Sigmoid colon (tissue), 7 donors: ENCODE measurements at places on chromosomes 3 and 15. TPM values are rescaled to one million over a fixed set of nuclear protein-coding genes. Genes with fewer than 3 reads are reported as not detected.

NRG4 gene
- not detected for total RNA-seq

- H3K4me1 ChIP-seq = no peaks in the 10 kb centered on the region
- no peak overlapping the region for H3K4me3 ChIP-seq
- H3K27me3 ChIP-seq = no peaks in the 10 kb centered on the region
Observed at GRCh38 chr15:87648278-87648677, 608.3 kb downstream of the NTRK3 start.

- DNase-seq = no peak
- H3K27me3 ChIP-seq = no peaks in the 10 kb centered on the region
- H3K4me1 ChIP-seq = no peaks in the 10 kb centered on the region
- H3K36me3 ChIP-seq = no peaks in the 10 kb centered on the region
- no peak overlapping the region for H3K4me3 ChIP-seq
Observed at GRCh38 chr3:90032980-90033641, 925.7 kb downstream of the EPHA3 start.

C3orf20 gene
- not detected for total RNA-seq

CASR gene
- 0.14 TPM for total RNA-seq

ITIH1 gene
- not detected for total RNA-seq

DNA sequence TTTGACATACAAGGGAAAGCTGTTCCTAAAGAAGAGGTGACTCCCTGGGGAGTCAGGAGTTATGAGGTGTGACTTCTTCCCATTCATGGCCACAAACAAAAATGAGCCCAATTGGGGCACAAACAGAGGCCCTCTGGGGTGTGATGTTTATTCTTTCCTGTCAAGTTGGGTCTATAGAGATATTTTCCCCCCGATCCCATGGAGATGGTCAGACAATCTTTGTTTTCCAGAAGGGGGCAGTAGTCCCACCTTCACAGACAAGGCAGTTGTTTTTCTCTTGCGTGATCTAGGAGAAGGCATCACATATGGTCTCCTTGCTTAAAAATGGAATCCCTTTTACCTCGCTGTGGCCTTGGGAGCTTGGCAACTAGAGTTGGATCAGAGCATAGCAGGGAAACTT lies 110.3 kb downstream of the MFSD1 start:
- no peaks in the 10 kb centered on the region for H3K27me3 ChIP-seq
- no peaks in the 10 kb centered on the region for H3K4me1 ChIP-seq
- H3K36me3 ChIP-seq = no peaks in the 10 kb centered on the region

GRCh38 chr3:140929446-140929845 lies 12.2 kb upstream of the SLC25A36 start:
- no peaks in the 10 kb centered on the region for H3K36me3 ChIP-seq
- no peaks in the 10 kb centered on the region for H3K4me1 ChIP-seq
- H3K4me3 ChIP-seq = no peak overlapping the region
- no peaks in the 10 kb centered on the region for H3K27me3 ChIP-seq
- no peak overlapping the region for H3K27ac ChIP-seq
- no peak for DNase-seq

DNA sequence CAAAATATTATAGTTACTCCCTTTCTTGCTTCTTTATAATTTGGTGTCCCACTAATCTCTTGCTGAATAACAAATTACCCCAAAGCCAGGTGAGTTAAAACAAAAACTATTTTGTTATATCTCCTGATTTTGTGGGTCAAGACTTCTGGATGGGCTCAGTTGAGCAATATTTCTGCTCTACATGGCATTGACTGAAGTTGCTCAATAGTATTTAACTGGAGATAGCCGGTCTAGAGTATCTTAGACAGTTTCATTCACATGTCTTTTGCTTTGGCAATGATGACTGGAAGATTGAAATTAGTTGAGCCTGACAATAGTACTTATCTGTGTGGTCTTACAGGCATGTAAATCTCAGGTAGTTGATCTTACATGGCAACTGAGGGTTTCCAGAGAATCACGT lies 51.0 kb upstream of the TP63 start:
- H3K27me3 ChIP-seq = no peaks in the 10 kb centered on the region
- DNase-seq = no peak
- H3K4me1 ChIP-seq = no peaks in the 10 kb centered on the region
- no peaks in the 10 kb centered on the region for H3K36me3 ChIP-seq
- H3K4me3 ChIP-seq = no peak overlapping the region

DNA sequence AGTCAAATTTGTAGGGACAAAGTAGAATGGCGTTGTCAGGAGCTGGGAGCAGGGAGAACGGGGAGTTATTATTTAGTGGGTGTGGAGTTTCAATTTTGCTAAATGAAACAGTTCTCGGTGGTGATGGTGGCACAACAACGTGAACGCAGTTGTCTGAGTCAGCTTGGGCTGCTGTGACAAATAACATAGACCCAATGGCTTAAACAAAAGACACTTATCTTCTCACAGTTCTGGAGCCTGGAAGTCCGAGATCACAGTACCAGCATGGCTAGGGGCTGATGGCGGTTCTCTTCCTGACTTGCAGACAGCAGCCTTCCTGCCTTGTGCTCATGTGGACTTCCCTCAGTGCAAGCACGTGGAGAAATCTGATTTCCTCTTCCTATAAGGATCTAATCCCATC lies 90.2 kb downstream of the CHSY1 start:
- no peak overlapping the region for H3K27ac ChIP-seq
- DNase-seq = peak; percentile 28
- no peaks in the 10 kb centered on the region for H3K4me1 ChIP-seq
- no peak overlapping the region for H3K4me3 ChIP-seq
- H3K27me3 ChIP-seq = no peaks in the 10 kb centered on the region

GRCh38 chr15:81865850-81866537 lies 179.8 kb downstream of the MEX3B start:
- no peaks in the 10 kb centered on the region for H3K4me1 ChIP-seq
- no peaks in the 10 kb centered on the region for H3K27me3 ChIP-seq
- no peaks in the 10 kb centered on the region for H3K36me3 ChIP-seq
- H3K27ac ChIP-seq = no peak overlapping the region
- no peak overlapping the region for H3K4me3 ChIP-seq

GRCh38 chr3:128344052-128344735 lies 122.5 kb downstream of the DNAJB8 start:
- peak; percentile 36 for DNase-seq
- H3K4me1 ChIP-seq = no peaks in the 10 kb centered on the region
- no peak overlapping the region for H3K27ac ChIP-seq
- no peaks in the 10 kb centered on the region for H3K27me3 ChIP-seq

GRCh38 chr3:36941658-36942057 lies 3.2 kb downstream of the TRANK1 start:
- H3K27me3 ChIP-seq = no peaks in the 10 kb centered on the region
- no peak overlapping the region for H3K4me3 ChIP-seq
- DNase-seq = no peak
- no peaks in the 10 kb centered on the region for H3K36me3 ChIP-seq
- peaks cover 10% of the 10 kb centered on the region for H3K4me1 ChIP-seq

DNA sequence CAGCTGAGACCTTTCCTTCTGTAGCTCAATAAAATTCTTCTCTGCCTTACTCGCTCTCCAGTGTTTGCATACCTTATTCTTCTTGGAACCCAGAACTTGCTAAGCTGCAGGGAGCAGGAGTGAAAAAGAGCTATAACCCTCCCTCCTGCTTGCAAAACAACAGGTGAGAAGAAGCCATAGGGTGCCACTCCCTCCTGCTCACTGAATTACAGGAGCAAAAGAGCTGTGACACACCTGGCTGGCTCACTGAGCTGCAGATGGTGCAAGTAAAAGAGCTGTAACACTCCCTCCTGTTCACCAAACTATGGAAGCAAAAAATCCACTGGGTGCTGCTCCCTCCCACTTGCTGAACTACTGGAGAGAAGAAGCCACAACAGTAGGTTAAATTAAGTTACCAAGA lies 44.2 kb upstream of the C2CD4B start:
- no peaks in the 10 kb centered on the region for H3K27me3 ChIP-seq
- H3K4me1 ChIP-seq = no peaks in the 10 kb centered on the region
- no peak for DNase-seq
- H3K36me3 ChIP-seq = no peaks in the 10 kb centered on the region
- no peak overlapping the region for H3K4me3 ChIP-seq

DNA sequence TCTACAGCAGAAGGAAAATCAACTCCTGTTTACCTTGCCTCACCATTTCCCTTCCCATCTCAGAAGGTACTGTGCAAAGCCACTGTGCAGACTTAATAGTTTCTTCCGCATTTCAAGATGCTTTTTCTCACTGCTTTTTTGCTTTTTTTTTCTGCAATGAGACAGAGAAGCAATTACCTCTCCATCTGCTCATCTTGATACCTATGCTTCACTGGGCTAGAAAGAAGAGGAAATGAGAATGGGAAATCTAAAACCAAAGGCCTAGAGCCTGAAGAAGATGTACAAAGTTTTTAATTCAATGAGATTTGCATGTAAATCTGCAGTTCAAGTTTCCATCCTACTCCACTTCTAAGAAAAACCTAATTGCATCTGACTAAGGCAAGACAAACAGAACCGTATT lies 238.1 kb upstream of the SETMAR start:
- H3K27me3 ChIP-seq = no peaks in the 10 kb centered on the region
- no peaks in the 10 kb centered on the region for H3K4me1 ChIP-seq
- no peaks in the 10 kb centered on the region for H3K36me3 ChIP-seq
- H3K27ac ChIP-seq = no peak overlapping the region
- no peak overlapping the region for H3K4me3 ChIP-seq

DNA sequence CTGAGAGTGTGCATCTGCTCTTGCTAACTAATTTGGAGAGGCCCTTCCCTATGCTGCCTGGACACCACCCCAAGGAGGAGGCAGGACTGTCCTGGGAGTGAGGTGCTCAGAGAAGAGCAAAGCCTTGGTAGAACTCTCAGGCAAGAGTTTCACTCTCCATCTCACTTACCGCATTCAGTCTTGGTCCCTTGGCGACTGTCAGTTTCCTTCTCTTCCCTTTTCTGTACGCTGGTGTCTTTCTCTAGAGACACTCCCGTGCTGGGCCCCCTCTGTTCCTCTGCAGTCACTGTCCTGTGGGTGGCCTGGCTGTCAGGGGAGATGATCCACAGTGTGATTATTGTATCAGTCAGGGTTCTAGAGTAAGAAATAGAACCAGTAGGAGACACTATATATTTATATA lies 44.0 kb downstream of the IDH2 start:
- no peaks in the 10 kb centered on the region for H3K4me1 ChIP-seq
- no peak for DNase-seq
- no peaks in the 10 kb centered on the region for H3K36me3 ChIP-seq
- no peak overlapping the region for H3K27ac ChIP-seq
- H3K4me3 ChIP-seq = no peak overlapping the region

TGM5 gene
- not detected for total RNA-seq

GRCh38 chr3:36827133-36827532 lies 62.8 kb upstream of the DCLK3 start:
- no peaks in the 10 kb centered on the region for H3K27me3 ChIP-seq
- H3K27ac ChIP-seq = no peak overlapping the region
- no peak overlapping the region for H3K4me3 ChIP-seq
- DNase-seq = no peak
- H3K4me1 ChIP-seq = no peaks in the 10 kb centered on the region
- H3K36me3 ChIP-seq = peaks cover 4% of the 10 kb centered on the region

DNA sequence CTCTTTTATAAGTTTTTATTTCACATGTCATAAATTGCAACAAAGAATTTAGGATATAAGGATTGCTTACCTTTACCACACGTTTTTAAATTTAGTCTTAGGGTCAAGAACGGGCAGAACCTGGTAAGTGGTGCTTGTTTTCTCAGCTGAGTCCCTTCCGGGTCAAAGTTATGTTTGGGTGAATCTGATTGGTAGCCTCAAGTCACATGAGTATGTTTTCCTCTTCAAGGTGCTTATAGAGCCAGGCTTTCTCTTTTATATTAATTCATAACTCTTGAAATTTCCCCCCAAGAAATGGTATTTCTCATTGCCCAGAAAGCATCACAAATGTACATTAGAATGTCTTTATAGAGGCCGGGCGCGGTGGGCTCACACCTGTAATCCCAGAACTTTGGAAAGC lies 415.7 kb upstream of the ROBO2 start:
- DNase-seq = no peak
- no peaks in the 10 kb centered on the region for H3K4me1 ChIP-seq
- no peak overlapping the region for H3K4me3 ChIP-seq
- no peaks in the 10 kb centered on the region for H3K27me3 ChIP-seq
- no peaks in the 10 kb centered on the region for H3K36me3 ChIP-seq

DNA sequence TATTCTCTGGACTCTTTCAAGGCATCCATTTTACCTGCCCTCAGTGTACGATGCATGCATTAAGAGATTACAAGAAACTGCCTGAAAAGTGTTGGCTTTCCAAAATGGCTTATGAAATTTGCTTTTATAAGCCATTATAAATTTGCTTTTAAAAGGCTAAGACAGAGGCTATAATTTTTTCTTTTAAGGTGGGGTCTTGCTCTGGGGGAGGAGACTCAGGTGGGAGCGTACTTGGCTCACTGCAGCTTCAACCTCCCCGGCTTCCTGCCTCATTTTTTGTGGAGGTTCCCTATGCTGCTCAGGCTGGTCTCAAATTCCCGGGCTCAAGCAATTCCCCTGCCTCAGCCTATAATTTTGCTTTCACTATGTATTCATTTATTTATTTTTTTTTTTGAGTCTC lies 17.6 kb downstream of the TRA2B start:
- peaks cover 4% of the 10 kb centered on the region for H3K4me1 ChIP-seq
- DNase-seq = no peak
- no peaks in the 10 kb centered on the region for H3K27me3 ChIP-seq
- H3K36me3 ChIP-seq = peaks cover 23% of the 10 kb centered on the region
- no peak overlapping the region for H3K4me3 ChIP-seq
- H3K27ac ChIP-seq = no peak overlapping the region

- no peaks in the 10 kb centered on the region for H3K27me3 ChIP-seq
- no peak overlapping the region for H3K27ac ChIP-seq
- no peaks in the 10 kb centered on the region for H3K36me3 ChIP-seq
- H3K4me3 ChIP-seq = no peak overlapping the region
Observed at GRCh38 chr3:172608575-172608974, 85.3 kb upstream of the TNFSF10 start.

GRCh38 chr3:85258819-85259218 lies 300.0 kb downstream of the CADM2 start:
- no peaks in the 10 kb centered on the region for H3K27me3 ChIP-seq
- H3K27ac ChIP-seq = no peak overlapping the region
- DNase-seq = no peak
- no peaks in the 10 kb centered on the region for H3K36me3 ChIP-seq

DNA sequence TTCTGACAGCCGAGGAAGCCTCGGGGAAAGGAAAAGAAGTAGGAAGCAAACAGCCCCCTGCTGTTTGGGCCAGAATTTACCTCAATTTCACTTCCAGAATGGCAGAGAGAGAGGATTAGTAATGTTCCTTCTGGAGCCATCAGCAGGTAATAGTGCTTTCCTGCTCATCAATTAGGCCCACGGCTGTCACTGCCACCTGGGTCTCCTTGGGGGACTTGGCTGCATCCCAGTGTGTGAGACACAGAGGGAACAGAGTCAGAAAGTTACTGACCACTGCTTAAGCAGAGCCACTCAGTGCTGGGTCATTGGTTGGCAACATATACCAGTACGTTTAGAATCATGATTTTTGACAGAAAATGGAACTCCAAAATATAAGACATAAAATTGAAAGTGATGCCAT lies 397.0 kb downstream of the EPHA3 start:
- no peak overlapping the region for H3K4me3 ChIP-seq
- H3K36me3 ChIP-seq = no peaks in the 10 kb centered on the region
- H3K27ac ChIP-seq = no peak overlapping the region
- no peaks in the 10 kb centered on the region for H3K4me1 ChIP-seq
- DNase-seq = no peak
- no peaks in the 10 kb centered on the region for H3K27me3 ChIP-seq
